ENCODE measurements at places on chromosomes 4 and X.

GRCh38 chr4:169286562-169287301 is 16.0 kb upstream of the SH3RF1 start:
- DNase-seq = no peak

DNA sequence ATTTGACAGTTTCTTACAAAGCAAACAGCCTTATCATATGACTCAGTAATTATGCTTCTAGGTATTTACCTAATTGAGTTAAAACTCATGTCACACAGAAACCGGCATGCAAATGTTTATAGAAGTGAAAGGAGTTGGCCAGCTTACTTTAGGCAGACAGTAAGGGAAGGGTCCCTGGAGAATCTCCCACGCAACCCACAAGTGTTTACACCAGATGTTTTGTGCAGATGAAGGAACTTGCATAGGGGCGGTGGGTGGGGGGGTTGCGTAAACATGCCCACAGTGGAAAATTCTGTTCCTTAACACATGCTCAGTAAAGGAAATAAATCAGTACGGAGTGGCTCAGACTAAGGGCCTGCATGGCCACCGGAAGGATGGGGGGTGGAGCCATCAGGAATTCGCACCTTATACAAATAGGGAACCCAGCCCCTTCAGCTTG is 330.5 kb upstream of the AADAT start:
- no peak for DNase-seq

GRCh38 chrX:47112316-47112954 is 32.1 kb downstream of the NDUFB11 start:
- DNase-seq = no peak

GRCh38 chr4:168815379-168816345 is 194.4 kb downstream of the CBR4 start:
- DNase-seq = no peak

- no peak for DNase-seq
Observed at GRCh38 chr4:141473952-141474351, 162.4 kb upstream of the IL15 start.

- DNase-seq = no peak
Observed at GRCh38 chr4:16713696-16714095, 184.7 kb downstream of the LDB2 start.

GRCh38 chr4:6502747-6503465 is 30.5 kb upstream of the PPP2R2C start:
- no peak for DNase-seq

GRCh38 chrX:44093431-44093830 is 120.2 kb upstream of the NDP start:
- no peak for DNase-seq

DNA sequence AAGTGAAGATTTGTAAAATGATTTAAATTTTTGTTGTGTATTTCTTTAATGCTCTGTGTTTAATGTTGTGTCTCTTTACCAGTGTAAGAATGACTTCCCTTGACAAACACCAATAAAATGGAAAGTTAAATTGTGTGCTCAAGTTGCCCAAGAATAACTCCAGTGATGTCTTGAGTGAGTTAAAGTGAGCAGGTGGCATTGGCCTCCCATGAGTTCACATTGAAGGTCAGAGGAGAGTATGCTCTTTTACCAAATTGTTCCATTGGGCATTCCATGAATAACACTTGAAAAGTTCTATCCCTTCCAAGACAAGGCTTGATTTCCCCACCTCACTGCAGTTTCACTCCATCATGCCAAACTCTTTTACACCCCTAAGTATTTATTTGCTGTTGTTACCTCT is 4.5 kb downstream of the ANXA5 start:
- DNase-seq = no peak

DNA sequence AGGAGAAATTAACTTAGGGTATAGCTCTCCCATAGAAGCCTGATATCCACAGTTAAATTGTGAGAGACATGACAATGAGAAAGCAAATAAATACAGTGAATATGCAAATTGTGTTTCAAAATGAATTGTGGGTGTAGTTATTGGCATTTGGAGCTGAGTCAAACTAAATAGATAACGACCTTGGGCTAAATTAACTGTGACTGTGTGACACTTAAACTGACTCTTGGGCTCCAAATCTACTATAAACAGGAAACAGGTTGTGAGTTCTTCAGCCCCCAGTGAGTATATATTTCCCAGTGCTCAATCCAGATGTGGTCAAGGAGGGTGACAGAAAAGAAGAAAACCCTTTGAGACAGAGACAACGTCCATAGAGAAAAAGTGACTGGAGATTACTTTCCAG is 11.3 kb upstream of the MAGEA10 start:
- DNase-seq = no peak

DNA sequence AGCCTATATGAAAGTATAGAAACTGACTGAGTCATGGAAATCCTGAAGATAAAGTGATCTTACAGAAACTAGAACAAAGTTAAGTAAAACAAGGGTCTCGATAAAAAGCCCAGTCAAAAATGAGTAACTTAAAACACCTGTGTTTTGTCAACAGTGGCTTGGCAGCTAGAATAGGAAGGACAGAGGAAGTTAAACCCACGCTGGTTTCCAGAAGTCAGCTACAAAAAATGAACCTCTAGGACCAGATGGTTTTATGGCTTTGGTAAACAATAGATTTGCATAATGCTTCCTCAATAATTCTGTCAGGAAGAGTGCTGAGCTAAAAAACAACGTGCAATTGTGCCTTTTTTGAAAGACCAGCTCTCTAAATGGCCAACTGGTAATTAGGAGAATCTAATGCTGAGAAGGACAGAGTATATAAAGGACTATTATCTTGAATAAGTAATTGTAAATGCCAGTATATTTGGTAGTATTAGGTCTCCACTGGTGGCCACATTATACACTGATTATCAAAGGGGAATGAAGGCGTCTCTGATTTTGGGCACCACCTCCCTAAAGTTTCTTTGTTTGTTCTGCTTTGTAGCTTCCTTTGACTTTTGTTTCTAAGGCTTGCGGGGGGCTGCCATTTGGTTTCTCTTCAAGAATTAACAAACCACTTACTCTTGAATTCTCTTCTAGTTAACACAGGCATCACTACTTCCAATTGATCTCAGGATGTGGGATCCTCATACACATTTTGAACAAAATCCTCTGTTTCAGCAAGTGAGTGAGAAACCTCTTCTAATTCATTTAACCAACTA is 72.2 kb upstream of the PPP3CA start:
- DNase-seq = no peak

DNA sequence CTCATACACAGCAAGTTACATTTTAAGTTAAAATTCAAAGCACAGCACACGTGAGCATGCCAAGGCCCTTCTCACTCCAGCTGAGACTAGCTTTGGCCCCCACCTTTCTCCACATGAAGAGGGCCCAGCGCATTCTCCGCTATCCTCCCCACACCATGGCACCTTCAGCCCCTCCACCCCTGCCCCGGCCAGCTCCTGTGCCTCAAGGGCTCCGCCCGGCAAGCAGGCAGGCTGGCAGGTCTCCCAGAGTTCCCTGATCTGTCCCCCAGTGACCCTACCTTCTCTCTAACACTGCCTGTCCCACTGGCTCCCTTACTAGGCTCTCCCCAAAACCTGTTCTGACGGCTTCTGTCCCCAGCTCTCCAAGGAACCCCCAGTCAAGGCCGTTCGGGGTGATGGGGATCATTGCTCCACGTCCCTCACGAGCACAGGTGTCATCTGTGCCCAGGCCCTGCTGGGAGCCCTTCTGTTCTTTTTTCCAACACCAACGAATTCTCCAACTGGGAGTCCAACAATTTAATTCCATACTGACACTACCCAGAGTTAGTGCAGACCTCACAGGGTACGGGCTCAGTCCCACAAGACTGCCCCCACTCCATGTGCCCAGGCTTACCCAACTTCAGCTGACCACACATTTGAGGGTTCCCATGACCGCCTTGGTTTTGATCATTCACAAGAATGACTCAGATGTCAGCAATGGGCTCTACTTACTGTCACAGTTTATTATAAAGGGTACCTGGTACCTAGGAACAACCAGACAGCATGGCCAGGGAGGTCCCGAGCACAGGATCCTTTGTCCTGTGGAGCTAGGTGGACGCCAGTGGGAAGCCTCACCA is 4.2 kb downstream of the LETM1 start:
- no peak for DNase-seq

GRCh38 chrX:9340598-9341290 is 124.1 kb upstream of the TBL1X start:
- no peak for DNase-seq

DNA sequence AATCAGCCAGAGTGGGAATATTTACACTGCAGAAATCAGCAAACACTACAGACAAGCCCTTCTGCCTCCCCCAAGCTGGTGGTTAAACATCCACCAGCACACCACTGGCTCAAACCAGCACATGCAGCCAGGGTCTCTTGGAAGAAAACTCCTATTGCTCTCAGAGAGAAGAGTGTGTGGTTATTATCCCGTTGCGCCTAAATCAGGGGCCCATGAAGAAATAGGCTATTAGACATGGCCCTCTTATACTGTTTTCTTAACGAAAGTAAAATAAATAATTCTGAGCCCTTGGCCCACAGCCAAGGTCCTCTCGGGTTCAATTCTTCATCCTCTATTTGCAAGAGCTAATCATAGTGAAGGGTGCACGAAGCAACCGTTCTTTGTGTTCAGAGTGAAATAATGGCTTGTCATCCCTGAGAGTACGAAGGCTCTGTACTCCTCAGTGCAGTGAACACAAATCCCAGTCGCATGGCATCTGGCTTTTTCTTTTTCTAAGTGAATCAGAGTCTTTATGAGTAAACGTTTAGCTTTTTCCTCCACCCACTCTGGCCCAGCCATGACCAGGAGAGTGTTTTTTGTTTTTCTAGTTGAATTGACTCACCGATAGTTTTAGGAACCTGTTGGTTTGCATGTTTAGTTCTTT is 33.4 kb upstream of the RBM47 start:
- DNase-seq = no peak

GRCh38 chrX:103386332-103386731 is 10.0 kb downstream of the BEX3 start:
- no peak for DNase-seq

DNA sequence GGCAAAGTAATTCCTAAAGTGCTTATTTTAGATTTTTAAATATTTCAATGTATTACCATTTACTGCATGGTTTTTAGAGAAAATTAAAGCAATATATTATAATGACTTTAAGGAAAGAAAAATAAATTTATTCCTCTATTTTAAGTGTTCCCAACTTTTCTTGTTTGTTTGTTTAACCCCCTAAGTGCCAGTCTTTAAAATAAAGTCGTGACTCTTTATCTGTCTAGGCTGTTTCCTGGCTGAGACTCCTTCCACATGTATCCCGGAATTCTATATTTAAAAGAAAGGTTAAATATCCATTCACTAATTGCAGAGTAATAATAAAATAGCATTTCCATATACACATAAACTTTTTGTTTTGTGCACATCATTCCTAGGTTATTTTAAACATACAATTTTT is 71.2 kb downstream of the GAB1 start:
- DNase-seq = no peak

GRCh38 chrX:55135171-55135570 is 46.4 kb downstream of the PAGE2 start:
- peak; percentile 1 for DNase-seq

DNA sequence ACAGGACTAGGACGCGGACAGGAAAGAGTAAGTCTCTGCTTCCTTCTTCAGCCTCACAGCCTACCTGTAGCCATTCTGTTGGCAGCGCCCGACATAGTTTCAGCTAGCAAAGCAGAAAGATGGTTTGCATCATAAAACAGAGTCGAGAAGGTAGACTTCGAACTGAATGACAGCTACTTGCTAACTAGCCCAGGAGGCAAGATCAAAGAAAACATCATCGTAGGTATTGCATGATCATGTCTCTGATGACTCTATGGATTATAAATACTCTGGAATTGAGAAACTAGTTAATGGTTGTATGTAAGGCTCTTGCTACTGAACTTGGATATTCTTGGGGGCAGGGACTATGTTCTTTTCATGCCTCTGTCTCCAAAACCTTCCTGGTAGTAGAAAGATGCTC is 333.1 kb upstream of the KLF3 start:
- no peak for DNase-seq

DNA sequence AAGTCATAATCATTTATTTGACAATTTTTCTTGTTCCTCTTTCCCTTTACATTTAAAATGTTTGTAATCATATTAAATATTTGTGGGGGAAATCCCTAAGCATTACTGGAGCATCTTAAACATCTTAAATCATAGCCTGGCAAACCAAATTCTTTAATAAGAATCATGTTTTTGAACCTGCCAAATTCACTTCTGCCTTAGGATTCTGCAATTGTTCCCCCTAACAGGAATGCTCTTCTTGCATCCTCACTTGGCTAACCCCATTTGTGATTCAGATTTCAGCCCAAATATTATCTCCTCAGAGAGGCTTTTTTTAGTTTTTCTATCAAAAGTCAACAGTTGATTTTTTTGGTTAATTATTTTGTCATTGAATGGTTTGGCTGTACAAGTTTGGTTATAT is 241.1 kb downstream of the MAPK10 start:
- DNase-seq = no peak

Measured in stimulated activated CD8-positive, alpha-beta memory T cell treated with anti-CD3 and anti-CD28 coated beads, Interleukin-7, amount 100 ng/mL, for 1 hour (primary cell).